Activated naive CD4-positive, alpha-beta T cell (primary cell): ENCODE measurements at places on chromosomes 1 and 21.

- DNase-seq: no peak
These were observed 973.2 kb downstream of the NCAM2 start for GRCh38 chr21:21971384-21971783.

- no peak for DNase-seq
These were observed 124.6 kb downstream of the RASAL2 start for GRCh38 chr1:178218550-178218949.

- no peak for DNase-seq
These were observed 59.9 kb downstream of the WARS2 start for GRCh38 chr1:119080586-119080985.

DNA sequence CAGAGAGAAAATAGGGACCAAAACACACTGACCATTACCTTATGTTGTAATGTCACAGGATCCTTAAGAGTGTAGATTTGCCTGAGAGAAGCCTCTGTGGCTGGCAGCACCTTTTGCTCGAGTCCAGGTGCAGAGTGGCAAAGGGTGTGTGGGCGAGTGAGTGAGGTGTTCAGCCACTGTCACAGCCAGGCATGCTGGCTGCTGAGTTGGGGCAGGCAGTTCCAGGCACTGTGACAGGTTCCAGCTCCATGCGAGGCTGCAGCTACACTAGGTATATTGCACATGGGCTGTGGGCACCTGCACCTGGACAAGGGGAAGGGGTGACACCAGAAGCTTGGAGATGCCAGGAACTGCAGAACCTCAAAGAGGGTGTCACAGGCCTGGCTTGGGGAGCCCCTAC is 1370.4 kb upstream of the PRMT6 start:
- DNase-seq: no peak

DNA sequence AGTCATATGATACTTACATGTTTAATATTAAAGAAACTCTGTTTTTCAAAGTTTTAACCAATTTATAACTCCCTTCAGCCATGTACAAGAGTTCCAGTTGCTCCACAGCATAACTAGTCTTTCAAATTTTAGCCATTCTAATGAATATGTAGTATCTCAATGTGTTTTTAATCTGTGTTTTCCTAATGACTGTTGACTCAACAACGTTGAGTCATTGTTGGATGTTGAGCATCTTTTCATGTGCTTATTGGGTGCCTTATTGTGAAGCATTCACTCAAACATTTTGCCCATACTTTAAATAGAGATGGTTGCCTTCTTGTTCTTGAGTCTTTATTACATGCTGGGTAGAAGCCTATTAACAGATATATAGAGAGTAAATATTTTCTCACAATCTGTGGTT is 240.2 kb upstream of the LYPLAL1 start:
- DNase-seq: no peak

GRCh38 chr1:221612047-221612777 is 129.7 kb downstream of the DUSP10 start:
- no peak for DNase-seq

- no peak for DNase-seq
These were observed 7.9 kb downstream of the RD3 start for GRCh38 chr1:211483896-211484612.

DNA sequence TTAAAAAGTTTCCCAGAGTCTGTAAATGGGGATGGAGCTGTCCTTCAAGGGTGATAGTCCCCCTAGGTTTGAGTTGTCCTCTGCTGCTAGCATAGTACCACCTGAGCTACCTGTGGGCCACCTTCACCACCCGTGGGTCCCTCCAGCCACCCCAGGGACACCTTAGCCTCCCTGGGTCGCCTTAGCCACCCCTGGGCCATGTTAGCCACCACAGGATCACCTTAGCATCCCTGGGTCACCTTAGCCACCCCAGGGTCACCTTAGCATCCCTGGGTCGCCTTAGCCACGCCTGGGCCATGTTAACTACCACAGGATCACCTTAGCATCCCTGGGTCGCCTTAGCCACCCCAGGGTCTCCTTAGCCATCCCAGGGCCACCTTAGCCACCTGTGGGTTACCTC is 67.1 kb downstream of the ADARB1 start:
- DNase-seq: no peak

- no peak for DNase-seq
These were observed 91.3 kb downstream of the ATP5PO start for GRCh38 chr21:33824156-33824941.

- no peak for DNase-seq
These were observed 35.4 kb upstream of the DSCAM start for GRCh38 chr21:40882192-40882915.

GRCh38 chr21:45022736-45023135 is 51.6 kb upstream of the ADARB1 start:
- no peak for DNase-seq

DNA sequence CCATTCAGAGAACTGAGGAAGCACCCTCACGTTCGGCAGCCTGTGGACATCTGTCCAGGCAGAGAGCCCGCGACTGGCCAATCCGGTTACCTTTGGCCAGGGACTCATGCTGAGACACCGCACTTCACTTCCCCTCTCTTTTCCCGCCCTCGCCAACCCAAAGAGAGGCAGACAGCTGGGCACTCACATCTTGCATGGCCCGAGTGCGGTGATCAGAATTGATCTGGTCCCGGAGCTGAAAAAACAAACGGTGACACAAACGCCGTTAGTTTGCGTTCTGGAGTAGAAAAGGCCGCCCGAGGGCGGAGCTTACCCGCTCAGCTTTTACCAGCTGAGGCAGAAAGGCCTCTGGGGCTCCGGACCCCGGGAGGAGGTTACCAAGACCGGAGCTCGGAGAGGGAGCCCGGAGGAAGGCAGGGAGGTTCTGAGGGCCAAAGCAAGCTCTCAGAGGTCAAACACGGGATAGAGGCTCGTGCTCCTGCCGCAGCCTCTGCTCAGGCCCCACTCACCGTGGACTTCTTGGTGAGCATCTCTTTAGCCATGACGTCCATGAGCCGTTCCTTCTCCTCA is 376 bp downstream of the SF3A3 start:
- no peak for DNase-seq

- peak; percentile 7 for DNase-seq
These were observed 393 bp downstream of the BLZF1 start for GRCh38 chr1:169368406-169368769.

DNA sequence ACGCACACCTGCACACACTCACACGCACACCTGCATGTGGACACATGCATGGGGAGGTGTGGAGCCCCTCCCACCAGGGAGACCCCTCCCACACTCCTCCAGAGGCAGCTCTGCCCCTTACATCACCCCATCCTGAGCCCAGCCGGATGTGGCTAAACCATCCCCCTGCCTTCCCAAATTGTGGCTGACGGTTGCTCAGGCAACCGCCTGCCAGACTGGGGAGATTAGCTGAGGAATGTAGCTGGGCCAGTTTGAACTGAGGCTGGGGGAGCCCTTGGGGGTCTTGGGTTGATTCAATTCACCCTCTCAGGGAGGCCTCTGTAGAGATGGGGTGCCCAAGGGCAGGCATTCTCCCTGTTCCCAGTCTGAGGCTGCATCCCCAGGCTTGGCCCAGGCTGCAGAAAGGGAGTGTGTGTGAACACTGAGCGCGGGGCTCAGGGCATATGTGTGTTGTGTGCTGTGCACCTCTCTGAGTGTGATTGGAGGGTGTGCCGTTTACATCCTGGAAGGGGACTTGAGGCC is 12.9 kb downstream of the PTPRU start:
- DNase-seq: no peak

DNA sequence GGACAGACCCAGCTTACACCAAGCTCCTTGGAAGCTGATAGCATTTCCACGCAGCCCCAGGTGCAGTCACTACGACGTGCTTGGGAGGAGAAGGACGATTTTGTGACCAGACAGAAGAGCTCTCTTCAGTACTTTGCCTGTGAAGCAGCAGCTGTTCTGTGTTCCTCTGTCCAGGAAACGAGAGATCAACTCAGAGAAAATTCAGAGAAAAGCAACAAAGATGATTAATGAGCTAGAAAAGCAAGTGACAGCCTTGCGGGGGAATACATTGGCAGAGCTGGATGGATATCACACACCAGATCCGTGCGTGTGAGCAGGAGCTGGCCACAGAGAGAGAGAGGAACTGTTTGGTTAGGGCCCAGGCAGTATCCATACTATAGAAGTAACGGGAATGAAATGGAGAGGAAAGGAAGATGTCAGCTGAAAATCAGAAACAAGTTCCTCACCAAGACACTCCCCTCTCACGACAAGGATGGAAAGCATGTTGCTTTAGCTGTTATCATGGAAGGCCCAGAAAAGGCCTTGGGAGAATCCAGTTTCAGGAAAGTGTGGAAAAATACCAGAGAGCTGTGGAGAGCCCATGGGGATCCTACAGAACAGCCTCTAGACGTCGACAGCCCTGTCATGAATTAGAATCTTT is 106.2 kb downstream of the TOMM20 start:
- no peak for DNase-seq

GRCh38 chr1:50967416-50968157 is 2.5 kb upstream of the CDKN2C start:
- no peak for DNase-seq

GRCh38 chr1:151693057-151693651 is 23.4 kb downstream of the CELF3 start:
- DNase-seq: no peak

- DNase-seq: no peak
These were observed 348.9 kb downstream of the MATN1 start for GRCh38 chr1:30374400-30375070.

GRCh38 chr1:118099686-118100085 is 85.3 kb downstream of the SPAG17 start:
- DNase-seq: no peak

DNA sequence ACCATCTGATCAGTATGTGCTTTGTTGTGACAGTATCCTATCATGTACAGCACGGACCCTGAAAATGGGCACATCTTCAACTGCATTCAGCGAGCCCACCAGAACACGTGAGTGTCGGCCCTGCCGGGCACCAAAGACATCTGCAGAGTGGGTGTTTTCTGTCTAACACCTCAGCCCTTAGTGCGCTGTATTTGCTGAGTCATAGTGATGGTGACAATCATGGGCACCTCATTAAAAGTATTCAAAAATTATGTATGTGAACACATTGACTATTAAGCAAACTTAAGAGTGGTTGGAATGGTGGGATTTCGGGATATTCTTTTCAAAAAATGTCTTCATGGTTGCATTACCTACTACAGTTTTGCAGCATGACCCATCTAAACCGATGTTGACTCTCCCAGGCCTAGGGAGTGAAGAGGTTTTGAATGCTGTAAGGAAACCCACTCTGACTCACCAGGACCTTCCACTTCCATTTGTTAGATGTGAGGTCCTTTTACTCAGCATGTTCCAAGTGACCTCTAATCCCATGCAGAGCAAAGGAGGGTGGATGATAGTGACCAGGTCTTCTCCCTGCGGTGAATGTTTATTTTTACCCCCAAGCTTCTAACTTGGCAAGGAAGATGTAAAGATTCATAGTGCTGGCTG is 20.1 kb downstream of the MGST3 start:
- no peak for DNase-seq

GRCh38 chr1:29341936-29342335 is 105.6 kb downstream of the PTPRU start:
- no peak for DNase-seq

- no peak for DNase-seq
These were observed 15.8 kb upstream of the RGS13 start for GRCh38 chr1:192620071-192620635.

DNA sequence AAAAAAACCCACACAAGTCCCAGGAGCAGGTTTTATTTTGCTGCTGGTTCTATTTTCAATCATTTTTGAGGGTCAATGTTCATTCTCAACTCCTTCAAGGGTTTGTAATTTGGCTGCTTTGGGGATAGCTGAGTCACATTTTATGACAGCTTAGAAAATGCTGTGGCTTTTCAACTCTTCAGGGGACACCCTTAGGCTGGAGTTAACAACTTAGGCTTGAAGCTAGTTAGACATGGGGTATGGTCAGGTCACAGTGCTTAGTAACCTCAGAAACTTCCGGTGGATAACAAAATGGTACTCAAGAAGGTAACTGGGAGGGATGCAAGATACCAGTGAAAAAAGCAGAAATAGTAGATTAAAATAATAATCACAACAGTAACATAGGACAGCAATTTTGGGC is 308.8 kb downstream of the HHIPL2 start:
- DNase-seq: no peak

GRCh38 chr1:59433440-59433813 is 136.5 kb downstream of the FGGY start:
- no peak for DNase-seq

- no peak for DNase-seq
These were observed 174.2 kb downstream of the RUNX1 start for GRCh38 chr21:34874684-34875513.

DNA sequence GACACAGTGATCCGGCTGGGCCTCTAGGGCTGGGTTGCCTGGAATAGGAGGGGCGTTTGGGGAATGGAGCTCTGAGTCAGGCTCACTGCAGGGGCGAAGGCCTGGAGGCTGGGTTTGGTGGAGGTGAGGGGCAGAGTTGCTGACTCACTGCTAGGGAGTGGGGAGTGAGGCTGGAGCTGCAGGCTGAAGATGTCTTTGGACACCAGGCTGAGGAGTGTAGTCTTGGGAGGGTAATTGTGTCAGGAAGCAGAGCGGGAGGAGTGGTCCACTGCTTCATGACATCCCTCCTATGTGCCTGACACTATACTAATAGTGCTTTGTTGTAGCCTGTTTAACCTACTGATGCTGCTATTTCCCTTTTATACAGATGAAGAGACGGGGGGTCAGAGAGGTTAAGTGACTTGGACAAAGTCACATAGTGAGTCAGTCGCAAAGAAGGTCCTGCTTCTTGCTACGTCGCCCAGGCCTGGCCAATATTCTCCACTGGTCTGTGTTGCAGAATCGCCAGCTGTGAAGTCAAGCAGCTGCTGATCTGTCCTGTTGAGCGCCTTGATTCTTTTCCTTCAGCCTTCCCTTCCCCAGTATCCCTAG is 13.6 kb downstream of the ACTL8 start:
- DNase-seq: no peak

GRCh38 chr1:203521074-203521794 is 27.3 kb downstream of the OPTC start:
- DNase-seq: no peak

DNA sequence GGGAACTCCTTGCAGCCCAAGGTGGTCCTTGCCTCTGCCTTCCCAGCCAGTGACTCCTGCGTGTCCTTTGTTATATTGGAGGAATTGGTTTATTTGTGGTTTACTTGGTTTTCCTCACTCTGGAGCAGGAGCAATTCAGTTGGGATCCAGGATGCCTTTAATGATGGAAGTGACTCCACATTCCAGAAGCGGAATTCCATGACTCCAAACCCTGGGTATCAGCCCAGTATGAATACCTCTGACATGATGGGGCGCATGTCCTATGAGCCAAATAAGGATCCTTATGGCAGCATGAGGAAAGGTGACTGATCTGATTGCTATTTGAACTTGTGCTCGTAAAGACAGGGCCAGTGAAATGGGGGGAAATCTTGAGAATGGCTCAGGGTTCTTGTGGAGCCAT is 15.1 kb upstream of the PIGV start:
- DNase-seq: no peak

DNA sequence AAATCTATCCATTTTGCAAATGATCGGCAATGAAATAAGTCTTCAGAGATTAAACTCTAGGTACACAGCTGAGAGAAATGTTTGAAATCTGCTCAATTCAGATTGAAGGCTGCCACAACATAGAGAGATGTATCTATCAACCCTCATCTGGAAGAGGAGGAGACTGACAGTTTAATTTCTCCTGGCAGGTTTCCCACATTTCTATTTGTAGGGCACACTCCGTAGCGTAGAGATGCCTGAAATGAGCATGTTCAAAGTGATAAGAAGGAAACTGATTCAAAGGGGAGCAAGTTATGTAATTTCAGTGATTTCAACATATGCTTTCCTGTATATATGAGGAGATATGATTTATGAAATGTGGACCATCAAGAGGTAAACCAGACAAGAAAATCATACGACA is 44.1 kb downstream of the NIBAN1 start:
- DNase-seq: no peak
